Activated CD4-positive, alpha-beta T cell treated with anti-CD3 and anti-CD28 coated beads for 48 hours (primary cell): ENCODE measurements at places on chromosomes 4 and X.

DNA sequence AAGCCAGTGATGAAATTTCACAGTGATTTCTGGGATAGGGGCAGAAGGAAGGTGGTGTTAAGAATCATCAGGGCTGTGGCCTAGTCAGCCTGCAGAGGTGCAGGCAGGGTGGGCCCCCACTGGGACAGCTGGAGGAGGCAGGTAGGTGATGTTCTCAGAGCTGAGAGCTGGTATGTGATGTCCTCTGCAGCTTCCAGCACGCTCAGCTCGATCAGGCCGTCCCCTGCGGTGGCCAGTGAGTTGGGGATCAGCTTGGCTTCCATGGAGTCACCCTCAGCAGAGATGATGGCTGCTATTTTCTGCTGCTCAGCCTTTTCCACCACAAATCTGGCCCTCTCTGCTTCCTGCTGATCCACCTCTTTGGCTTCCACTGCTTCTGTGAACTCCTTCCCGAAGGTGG is 81.1 kb downstream of the IL1RAPL2 start:
- DNase-seq = no peak

DNA sequence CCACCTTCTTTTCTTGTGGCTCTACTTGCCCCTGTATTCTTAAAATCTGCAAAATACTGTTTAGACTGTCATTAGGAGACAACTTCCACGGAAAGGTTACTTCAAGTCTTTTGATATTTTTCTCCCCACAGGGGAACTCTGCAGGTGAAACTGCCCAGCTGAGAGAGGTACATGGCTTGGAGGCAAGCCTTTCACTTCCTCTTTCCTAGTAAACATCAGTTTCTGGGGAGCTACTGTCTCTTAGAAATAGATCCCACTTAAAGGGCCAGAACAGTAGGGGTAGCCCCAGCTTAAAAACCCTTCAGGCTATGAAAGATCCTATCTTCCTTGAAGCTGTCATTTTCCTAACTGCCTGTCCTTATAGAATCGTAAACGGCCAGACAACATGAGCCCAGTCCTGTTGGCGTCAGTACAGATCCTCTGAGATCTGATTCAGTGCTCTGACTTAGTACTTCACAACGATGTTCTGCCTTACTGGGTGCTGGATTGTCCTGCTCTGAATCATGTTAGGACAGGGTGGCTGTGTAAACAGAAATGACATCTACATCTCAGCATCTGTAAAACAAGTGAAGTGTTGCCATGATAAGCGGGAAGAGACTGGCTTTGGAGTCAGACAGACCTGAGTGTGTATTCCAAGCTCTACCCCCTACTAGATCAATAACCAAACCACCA is 102.1 kb downstream of the ITIH6 start:
- DNase-seq = no peak

DNA sequence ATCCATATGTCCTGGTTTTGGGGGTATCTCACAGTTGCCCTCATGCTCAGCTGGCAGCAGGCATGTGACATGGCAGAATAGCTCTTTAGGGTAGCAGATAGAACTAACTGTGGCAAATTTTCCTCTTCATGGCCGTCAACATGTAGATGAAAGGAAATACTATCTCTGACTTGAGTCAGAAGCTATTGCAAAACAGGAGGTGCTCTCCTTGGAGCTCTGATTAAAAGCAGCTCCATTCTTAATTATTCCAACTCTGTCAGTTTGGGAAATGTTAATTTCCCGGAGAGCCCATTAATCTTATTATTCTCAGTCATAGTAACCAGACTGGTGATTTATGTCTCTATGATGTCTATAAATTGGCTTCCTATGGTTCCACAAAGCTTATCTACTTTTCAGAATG is 18.2 kb downstream of the IL13RA1 start:
- DNase-seq = no peak

DNA sequence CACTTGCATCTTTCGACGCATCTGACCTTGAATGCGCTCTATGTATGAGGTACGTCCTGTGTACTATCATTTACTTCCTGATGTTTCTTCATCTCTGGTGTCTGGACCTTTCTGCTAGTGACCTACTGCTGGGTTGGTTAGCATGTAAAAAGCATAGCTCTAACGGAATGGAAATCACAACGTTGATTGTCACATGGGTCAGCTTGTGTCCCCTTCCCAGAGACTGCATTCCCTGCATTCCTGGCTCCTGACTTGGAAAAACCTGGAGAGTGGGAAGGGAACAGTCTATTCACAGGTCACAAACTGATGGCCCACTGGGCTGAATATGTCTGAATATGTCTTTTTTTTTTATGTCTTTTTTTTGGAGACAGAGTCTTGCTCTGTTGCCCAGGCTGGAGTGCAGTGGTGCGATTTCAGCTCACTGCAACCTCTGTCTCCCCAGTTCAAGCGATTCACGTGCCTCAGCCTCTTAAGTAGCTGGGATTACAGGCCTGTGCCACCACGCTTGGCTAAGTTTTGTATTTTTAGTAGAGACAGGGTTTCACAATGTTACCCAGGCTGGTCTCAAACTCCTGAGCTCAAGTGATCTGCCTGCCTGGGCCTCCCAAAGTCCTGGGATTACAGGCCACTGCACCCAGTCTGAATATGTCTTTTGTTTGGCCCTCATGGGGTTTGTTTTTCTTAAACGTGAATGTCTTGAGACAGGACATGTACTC is 16.3 kb downstream of the LONRF3 start:
- DNase-seq = no peak

GRCh38 chr4:2943364-2944090 is 19.7 kb downstream of the NOP14 start:
- no peak for DNase-seq

- DNase-seq = peak; percentile 96
Observed at GRCh38 chr4:98260579-98261404, at the start of gene RAP1GDS1. TSS of gene RAP1GDS1 (plus strand) at chr4:98261384. CDS start at chr4:98261566, 182 bp downstream.

GRCh38 chr4:167221084-167221483 is 13.2 kb downstream of the SPOCK3 start:
- DNase-seq = no peak

GRCh38 chrX:1803741-1804140 is 188.9 kb downstream of the ASMT start:
- no peak for DNase-seq

DNA sequence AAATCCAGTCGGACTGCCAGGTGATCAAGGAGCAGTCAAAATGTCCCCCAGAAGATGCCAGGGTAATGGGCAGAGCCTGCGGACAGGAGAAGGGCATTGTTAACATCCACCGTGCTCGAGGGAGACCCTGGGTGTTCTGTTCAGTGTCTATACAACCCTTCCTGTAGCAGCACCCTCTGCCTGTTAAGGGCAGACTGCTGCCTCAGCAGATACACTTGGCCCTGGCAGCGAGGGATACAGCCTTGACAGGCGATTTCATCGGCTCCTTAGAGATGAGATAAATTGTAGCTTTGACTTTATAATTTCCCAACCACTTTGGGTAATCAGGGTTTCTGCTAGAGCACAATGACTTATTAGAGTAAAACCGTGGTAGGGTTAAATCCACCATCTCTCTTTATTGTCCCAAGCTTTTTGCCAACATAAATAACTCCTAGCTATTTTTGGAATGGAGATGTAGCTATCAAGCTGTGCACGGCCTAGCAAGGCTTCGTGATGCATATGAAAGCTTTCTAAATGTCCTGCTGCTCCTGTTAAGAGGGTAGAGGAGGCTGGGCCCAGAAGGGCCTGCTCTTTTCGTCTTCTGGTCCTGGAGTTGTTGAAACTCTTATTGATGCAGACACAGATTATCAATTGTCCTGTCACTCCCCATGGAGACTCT is 195.9 kb downstream of the CPEB2 start:
- DNase-seq = no peak

- no peak for DNase-seq
Observed at GRCh38 chr4:169225812-169226211, 44.9 kb downstream of the SH3RF1 start.

GRCh38 chrX:97936296-97936695 is 1052.6 kb downstream of the RPA4 start:
- DNase-seq = no peak

GRCh38 chr4:52983563-52984303 is 121.6 kb downstream of the RASL11B start:
- no peak for DNase-seq

DNA sequence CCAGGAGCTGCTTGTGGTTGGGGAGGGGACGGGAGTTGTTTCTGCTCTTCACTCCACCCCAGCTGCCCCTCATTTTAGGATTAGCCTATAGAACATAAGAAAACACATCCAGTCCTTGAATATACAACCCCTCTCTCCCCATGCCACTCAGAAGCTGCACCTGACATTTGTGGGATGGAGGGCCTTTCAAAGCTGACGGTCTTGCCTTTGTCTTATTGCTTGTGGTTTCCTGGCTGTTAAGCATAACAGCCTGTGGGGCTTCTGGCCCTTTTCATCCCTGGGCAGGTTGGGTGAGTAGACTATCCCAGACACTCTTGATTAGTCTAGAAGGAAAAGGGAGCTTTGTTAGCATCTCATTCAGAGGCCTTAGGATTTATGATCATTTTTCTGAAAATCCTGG is 407.6 kb upstream of the BOD1L1 start:
- no peak for DNase-seq

DNA sequence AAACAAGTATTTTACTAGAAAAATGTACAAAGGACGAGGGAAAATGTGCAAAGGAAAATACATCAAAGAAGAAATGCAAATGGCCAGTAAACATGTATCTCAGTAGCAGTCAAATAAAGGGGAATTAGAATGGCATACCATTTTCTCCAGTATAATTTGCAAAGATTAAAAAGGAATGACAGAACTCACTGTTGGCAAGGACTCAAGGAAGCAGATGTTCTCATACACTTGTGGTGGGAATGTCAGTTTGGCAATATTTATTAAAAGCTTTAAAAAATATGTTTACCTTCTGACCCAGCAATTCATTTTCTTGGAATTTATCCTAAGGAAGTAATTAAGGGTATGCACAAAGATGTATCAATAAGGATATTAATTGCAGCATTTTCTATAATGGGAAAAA is 7.6 kb downstream of the CLCN5 start:
- DNase-seq = no peak

DNA sequence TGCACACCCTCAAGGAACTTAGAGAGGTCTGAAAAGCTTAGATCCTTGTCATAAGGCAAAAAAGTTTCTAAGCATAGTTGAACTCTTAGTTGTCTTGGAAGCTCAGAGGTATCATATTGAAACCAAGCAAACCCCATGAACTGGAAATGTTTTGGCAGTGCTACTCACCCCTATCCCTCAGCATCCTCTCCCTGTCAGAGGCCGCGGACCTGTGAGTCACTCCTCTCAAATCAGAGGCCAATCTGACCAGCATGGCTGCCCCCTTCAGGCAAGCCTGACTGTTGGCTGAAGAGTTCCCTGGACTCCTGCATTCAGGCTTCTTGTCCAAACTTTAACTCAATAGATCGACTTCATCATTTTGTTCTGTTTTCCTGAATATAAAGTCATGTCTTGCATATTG is 69.4 kb downstream of the KCNIP4 start:
- DNase-seq = peak; percentile 2

DNA sequence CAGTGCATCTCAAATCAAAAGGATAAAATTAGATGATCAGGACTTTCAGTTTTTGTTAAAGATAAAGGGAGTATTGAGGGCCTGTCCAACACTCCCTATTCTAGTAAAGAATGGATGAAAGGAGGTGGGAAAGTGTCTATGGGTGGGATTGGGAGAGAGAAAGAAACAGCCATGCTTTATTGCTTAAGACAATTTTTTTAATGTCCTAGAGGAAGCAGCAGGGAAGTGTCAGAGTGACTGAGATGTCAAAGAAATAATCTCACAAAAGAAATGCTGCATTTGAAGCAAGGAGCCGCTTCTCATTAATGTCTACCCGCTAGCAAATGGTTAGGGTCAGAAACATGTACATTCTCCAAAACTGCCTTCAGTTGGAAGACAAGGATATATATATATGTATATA is 117.4 kb upstream of the GALNT7 start:
- DNase-seq = no peak

GRCh38 chrX:23554304-23554703 is 113.0 kb upstream of the PRDX4 start:
- no peak for DNase-seq

- DNase-seq = no peak
Observed at GRCh38 chr4:167222099-167222498, 12.2 kb downstream of the SPOCK3 start.

GRCh38 chrX:118758511-118758910 is 31.1 kb downstream of the IL13RA1 start:
- DNase-seq = no peak

- peak; percentile 70 for DNase-seq
Observed at GRCh38 chrX:135985157-135985972, at the start of gene SLC9A6. TSS of gene SLC9A6 (plus strand) at chrX:135985435. CDS start at chrX:135985659, 224 bp downstream.

GRCh38 chrX:150225266-150225665 is 137.9 kb upstream of the MAMLD1 start:
- DNase-seq = no peak

DNA sequence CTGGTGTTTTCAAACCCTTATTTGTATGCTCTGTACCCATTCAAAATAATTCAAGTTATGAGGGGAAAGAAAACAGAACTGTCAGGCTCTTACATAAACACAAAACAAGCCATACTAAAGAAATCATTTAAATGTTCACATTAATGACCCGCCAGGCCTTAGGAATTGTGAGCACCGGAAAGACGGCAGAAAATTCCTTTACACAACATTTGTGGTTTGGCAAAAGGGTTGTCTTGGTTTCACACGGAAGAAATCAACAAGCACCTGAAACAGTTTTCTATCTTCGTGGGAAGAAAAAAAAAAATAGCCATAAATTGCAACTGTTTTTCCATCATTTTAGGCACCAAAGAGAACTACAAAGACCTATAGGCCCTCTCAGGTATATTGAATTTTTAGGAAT is 188.5 kb upstream of the FTHL17 start:
- no peak for DNase-seq
